RKO (cell line): ENCODE measurements at places on chromosomes 1 and 21.

GRCh38 chr1:240109920-240110636 lies 18.4 kb downstream of the FMN2 start:
- no peak for DNase-seq

DNA sequence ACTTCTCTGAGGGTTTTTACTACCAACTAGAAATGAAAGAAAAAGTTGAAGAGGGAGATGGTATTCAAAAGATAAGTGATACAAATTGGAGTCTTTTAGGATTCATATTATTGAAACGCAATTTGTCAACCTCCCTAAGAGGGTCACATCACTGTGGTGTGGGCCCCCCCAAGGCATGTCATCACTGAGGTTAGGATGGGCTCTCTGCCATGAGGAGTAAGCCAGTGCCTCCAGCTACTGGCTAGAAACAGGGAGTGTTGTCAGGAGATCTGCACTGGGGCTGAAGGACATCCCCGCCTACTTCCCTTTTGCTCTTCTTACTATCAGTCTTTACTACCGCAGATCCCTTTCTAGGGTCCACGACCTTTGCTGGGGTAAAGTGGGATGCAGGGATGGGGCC lies 25.9 kb downstream of the ITSN1 start:
- no peak for DNase-seq

- no peak for DNase-seq
Observed at GRCh38 chr1:91891454-91891853, 5.5 kb upstream of the TGFBR3 start.

- DNase-seq = no peak
Observed at GRCh38 chr1:210372931-210373627, 44.4 kb downstream of the HHAT start.

DNA sequence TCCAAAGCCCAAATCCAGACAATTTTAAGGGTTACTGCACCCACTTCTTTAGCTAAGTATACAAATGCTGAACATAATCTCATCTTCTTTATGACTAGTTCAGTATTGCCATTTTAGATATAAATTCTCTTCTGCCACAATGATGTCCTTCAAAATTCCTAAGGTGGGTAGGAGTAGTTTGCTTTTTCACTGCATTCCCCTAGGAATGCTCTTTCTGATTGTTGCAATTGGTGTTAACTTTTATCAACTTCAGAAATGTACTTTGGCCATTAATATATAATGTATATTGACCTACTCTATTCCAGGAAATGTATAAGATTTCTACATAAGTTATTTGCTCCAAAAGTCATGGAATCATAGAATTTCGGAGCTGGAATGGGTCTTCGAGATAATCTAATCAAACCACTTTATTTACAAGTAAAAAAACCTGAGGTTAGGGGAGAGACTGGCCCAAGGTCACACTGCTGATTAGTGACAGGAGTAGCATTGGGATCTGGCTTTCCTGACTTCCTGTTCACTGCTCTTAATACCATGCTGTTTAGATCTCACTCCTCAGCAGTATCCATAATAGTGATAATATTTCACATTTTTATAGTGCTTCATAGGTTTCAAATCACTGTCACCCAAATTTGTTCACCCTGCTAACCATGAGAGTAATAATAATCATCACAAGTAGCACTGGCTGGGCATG lies 46.4 kb upstream of the RASAL2 start:
- no peak for DNase-seq

DNA sequence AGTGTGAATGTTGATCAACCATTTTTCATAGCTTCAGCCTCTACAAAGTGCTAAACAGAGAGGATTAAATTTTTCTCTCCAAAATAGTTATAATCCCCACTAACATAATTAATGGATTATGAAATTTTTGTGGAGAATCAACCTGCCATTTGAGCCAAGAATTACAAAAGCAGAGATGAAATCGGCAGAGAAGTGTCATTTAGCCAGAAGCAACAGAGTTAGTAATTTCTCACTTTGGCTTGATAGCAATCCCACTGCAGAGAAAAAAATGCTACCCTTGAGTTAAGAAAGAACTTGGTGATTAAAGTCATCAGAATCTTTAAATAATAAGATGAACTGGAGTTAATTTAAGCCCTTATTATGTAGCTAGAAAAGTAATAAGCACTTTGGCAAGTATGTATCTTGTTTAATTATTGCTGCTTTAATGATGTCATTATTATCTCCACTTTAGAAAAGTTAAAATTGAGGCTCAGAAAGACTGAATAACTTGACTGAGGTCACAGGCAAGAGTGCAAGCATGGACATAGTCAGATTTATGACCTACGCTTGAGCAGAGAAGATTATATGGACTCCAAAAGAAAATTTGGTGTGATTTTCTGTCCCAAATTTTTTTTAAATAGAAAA lies 37.3 kb downstream of the RGS4 start:
- DNase-seq = no peak

- DNase-seq = no peak
Observed at GRCh38 chr1:181094416-181095212, 6.1 kb downstream of the IER5 start.

DNA sequence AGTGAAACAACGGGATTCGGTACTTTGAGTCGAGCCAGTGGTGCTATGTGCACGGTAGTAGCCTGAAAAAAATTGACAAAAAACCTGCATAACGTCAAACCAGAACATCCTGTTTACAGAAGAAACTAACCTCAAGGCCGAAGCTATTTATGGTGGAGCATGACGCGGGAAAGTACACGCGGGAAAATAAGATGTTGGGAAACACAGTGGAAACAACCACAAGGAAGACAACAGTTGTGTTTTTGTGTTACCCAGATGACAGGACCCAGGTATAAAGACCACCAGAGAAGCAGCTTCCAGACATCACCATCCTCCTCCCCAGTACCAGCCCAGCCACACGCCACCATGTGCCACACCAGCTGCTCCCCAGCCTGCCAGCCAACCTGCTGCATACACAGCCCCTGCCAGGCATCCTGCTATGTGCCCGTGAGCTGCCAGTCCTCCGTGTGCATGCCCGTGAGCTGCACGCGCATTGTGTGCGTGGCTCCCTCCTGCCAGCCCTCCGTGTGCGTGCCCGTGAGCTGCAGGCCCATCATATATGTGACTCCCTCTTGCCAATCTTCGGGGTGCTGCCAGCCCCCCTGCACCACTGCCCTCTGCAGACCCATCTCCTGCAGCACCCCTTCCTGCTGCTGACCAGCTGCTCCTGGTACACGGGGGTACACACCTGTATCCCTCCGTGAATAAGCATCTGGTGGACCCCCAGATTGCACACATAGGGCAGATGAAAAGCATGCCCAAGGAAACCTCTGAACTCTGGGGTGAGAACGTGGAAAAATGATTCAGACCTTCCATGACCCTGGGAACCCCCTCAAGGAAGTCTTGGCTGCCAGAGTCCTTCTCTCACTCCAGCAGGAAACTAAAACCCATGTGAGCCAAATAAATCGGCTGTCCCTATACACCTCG lies at the start of gene KRTAP12-3:
KRTAP12-3 (plus strand) TSS at position 298 of the 906 bp plus-strand sequence; CDS start at position 346, 48 bp downstream.
- DNase-seq = no peak

DNA sequence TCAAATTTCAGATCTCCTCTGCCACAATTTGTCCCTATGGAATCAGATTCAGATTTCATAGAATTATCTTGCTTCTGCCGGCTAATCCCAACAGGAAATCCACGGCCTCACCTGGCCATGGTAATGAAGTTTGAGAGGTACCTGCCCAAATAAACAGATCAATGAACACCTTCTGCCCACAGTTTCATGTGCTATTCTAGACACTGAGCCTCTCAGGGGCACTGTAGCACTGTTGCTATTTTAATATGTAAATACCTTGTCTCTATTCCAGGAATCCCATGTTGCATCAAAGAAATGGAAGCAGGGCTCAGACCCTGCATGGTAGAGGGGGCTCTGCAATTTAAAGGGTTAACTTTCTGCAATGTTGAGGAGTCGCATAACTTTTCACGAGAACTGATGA lies 593.1 kb downstream of the PTBP2 start:
- no peak for DNase-seq

DNA sequence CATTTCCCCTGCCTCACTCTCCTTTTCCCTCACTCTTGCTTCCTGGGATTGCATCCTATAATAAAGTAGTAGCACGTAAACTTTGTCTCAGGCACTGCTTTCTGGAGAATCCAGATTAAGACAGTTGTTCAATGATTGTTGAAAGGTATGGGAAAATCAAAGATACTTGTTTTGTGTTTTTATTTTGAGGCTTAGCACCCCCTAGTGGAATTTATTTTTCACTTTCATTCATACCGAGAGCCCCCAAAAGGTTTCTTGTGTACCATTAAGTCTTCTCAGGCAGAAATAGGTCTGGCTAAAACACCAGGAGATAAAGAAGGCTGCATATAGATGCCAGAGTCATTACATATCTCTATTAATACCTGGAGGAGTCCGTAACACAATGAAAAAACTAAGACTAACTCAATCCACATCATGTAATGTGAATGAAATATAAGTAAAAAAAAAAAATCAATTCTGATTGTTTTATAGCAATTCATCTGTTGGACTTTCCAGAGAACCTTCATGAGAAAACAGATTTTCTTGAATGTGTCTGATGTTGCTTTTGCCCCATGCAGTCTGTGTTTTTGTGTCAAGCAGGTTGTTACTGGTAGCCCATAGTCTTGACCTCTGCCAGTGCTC lies 103.5 kb downstream of the RPE65 start:
- peak; percentile 37 for DNase-seq

- DNase-seq = no peak
Observed at GRCh38 chr21:36717976-36718375, 19.1 kb downstream of the SIM2 start.

- DNase-seq = no peak
Observed at GRCh38 chr1:171506525-171507304, 21.4 kb downstream of the PRRC2C start.

DNA sequence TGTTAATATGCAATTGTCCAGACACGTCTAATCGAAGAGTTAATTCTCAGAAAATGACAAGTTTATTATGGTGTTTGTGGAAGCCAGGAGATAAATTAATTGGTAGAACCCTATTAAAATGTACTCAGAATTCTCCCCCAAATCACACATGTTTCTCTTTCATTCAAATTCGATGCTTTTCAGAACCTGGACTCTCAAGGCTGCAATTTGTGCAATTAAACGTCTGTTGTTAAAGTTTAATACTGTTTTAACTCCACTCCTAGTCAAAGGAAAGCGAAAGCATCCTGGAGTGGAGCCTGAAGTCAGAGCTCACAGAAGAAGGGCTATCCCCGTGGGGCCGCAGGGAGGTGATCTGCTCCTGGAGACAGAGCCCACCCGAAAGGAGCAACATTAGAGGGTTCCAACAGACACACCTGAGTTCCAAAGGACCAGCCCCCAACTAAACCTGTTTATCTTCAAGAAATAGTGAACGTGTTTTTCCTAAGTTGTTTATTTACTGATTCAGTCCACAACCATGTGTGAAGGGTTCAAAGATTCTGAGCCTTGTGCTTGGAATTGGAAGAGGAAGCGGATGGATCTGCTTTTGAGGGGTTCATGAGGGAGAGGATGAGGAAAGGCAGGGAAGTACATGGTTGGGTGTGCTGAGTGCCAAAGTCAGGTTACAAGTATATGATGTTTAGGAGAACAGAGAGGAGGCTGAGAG lies 68.0 kb upstream of the AKT3 start:
- no peak for DNase-seq

DNA sequence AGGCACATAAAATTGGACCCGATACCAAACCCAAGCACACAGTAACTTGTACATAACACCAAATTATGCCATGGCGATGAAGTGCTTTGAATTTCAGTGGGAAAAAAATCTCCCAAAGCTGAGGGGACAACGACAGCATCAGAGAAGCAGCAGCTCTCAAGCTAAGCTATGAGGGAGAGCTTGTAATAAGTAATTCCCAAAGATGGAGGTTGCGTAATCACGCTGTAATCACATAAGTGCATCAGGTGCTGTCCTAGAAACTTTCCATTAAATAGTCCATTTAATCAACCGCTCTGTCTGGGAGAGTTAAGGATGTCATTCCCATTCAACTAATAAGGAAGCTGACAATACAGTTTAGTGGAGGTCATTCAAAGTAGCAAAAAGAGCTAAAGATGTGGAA lies 37.6 kb upstream of the KRTAP19-8 start:
- no peak for DNase-seq

- no peak for DNase-seq
Observed at GRCh38 chr1:162157469-162157868, 88.0 kb downstream of the NOS1AP start.

- no peak for DNase-seq
Observed at GRCh38 chr1:62685431-62685859, 2.7 kb downstream of the DOCK7 start.

DNA sequence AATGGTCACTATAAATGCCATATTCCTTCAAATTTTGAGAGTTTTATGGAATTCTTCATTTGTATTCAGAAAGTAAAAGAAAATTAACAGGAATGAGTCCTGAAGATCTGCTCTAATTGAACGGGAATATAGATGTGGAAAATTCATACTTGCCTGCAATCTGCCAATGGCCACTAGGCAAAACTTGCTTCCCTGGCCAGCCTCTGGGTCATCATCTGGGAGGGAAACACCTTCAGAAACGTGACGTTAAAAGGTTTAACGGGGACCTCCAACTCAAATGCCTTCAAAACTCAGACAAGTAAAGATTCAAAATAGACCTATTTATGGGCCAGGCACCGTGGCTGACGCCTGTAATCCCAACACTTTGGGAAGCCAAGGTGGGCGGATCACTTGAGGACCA lies 21.7 kb upstream of the CTSK start:
- DNase-seq = no peak

DNA sequence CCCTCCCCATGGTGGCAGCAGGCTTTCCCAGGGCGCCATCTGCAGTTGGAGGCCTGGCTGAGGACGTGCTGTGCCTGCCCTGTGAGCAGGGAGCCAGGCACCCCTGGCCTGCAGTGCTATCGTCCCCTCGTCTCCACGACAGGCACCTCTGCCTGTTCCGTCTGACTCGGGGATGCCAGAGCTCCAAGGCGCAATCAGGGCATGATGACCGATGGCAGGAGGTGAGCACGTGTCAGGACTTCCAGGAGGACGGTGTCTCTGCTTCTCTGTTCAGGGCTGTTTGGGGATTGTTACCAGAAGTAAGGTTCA lies 125.2 kb downstream of the PCBP3 start:
- DNase-seq = no peak

GRCh38 chr1:155389826-155390225 lies 69.1 kb downstream of the RUSC1 start:
- no peak for DNase-seq

- DNase-seq = no peak
Observed at GRCh38 chr21:46608672-46609111, 3.8 kb upstream of the S100B start.

GRCh38 chr1:185154912-185155513 lies 1.7 kb downstream of the TRMT1L start:
- DNase-seq = peak; percentile 52

GRCh38 chr21:38843806-38844503 lies 38.2 kb downstream of the ETS2 start:
- no peak for DNase-seq
